ENCODE measurements at places on chromosomes 4 and X. TPM values are rescaled to one million over a fixed set of nuclear protein-coding genes. Genes with fewer than 3 reads are reported as not detected.

- H3K27ac ChIP-seq = no peak overlapping the region
- H3K4me1 ChIP-seq = peaks cover 5% of the 10 kb centered on the region
- H3K27me3 ChIP-seq = no peaks in the 10 kb centered on the region
- H3K4me3 ChIP-seq = no peak overlapping the region
- no peaks in the 10 kb centered on the region for H3K36me3 ChIP-seq
Measured at GRCh38 chr4:144565527-144566195, 80.3 kb upstream of the HHIP start.

DNA sequence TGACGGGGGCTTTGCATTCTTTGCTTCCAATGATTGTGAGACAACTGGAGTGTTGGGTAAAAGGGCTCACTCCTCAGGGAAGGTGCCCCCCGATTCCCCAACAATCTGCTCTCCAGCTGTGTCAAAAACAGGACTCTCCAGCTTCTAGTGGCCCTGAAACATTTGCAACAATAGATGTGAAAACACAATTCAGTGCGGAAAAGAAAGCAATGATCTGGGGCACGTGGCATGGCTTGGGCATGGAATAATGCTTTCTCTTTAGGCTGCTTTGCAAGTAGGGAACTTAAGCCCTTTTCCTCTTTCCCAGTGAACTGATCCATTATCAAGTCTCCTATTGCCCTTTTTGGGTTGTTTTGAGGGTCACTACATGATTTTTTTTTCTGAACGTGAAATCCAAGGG, 239.9 kb downstream of the C4orf33 start:
- H3K36me3 ChIP-seq = no peaks in the 10 kb centered on the region
- no peaks in the 10 kb centered on the region for H3K4me1 ChIP-seq
- no peak overlapping the region for H3K27ac ChIP-seq

DNA sequence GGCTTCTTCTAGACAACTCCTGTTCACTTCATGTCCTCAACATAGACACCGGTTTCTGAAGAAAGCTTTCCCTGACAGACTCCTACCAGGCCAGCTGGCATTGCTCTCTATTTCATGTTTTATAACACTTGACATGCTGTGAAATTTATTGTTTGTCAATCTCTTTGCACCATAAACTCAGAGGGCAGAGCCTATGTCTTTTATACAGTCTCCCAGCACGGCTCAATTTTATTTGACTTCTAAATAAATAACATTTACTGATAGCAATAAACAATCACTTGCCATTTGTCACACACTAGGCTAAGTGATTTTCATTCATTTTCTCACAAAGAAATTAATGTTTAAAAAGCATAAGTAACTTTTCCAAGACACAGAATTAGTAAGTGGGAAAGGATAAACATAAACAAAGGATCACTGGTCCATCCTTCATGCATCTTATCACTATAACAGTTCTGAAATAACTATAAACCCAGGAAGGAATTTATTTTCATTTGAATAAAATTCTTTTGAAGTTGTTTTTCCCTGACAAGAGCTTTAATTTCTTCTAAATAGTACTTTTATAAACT, 577.6 kb downstream of the TECRL start:
- H3K4me3 ChIP-seq = no peak overlapping the region
- no peaks in the 10 kb centered on the region for H3K4me1 ChIP-seq
- no peak for DNase-seq
- no peaks in the 10 kb centered on the region for H3K36me3 ChIP-seq
- H3K27me3 ChIP-seq = no peaks in the 10 kb centered on the region
- no peak overlapping the region for H3K27ac ChIP-seq

DNA sequence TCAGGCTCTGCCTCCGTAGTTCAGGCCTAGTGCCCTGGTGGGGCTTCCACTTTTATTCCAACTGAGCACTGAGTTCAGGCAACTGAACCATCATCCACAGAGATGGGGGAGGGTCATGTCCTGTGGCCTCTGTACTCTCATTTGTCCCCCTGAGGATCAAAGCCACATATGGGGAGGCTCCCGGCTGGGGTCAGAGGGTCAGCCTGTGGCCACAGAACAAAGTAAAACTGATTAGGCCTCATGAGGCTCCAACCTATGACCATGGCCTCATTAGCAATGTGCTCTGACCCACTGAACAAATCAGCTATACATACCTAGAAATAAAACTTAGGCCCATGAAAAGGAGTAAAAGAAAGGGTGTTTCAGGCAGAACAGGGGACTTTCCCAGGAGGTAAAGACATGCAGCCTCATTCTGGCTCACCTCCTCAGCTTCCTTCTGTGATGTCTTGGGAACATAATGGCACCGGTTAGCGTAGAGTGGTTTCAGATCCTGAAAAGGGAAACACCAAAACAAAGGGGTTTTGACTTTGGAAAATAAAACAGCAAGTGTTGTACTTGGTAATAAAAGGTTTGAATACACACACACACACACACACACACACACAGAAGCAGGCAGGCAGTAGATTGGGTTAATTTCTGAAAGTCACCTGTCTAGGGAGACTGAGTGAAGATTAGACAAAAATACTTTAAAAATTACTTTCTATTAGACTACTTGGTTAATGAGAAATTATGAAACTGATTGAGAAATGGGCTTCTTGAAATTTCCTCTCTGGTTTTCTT, 24.3 kb downstream of the TMEM255A start:
- H3K4me3 ChIP-seq = no peak overlapping the region
- DNase-seq = no peak
- no peak overlapping the region for H3K27ac ChIP-seq
- no peaks in the 10 kb centered on the region for H3K27me3 ChIP-seq

The TSPAN6 gene
- 27.4 TPM for total RNA-seq

DNA sequence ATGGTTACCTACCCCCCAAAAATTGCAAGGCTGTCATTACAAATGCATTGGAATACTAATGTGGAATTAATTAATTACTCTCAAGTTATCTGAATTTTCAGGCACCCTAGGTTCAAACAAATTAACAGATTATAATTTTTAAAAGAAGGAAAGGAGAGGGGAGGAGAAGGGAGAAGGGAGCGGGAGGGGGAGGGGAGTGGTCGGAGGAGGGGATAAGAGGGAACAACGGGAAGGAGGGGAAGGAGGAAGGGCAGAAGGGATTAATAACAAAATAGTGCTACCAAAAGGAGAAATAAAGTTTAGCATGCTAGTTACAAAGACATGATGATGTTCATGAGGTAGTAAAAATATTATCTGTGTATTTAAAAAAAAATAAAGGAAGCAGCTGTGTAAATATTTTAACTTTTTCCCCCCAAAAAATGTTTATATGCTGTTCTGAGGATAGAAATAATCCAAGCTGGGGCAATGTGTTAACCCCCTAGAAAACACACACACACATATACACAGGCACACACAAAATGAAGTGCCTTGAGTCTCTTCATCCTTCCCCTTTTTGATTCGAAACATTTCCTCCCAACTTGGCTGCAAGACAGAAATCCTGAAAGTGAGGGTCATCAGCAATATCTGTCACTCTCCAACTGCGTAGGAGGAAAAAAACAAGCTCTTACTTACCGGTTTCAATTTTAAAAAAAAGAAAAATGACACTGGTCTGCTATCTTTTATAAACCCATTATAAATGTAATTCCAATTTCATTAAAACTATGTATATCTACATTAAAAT, 58.8 kb downstream of the PPP3CA start:
- H3K4me1 ChIP-seq = no peaks in the 10 kb centered on the region
- H3K27ac ChIP-seq = no peak overlapping the region
- H3K4me3 ChIP-seq = no peak overlapping the region
- no peaks in the 10 kb centered on the region for H3K36me3 ChIP-seq
- DNase-seq = no peak

- H3K27ac ChIP-seq = peak overlapping the region; percentile 88
- no peaks in the 10 kb centered on the region for H3K27me3 ChIP-seq
- no peaks in the 10 kb centered on the region for H3K4me1 ChIP-seq
- H3K36me3 ChIP-seq = no peaks in the 10 kb centered on the region
- peak overlapping the region; percentile 65 for H3K4me3 ChIP-seq
Measured at GRCh38 chrX:75273483-75273882, 402 bp upstream of the UPRT start.

The GPRASP1 gene
- 18.7 TPM for total RNA-seq

GRCh38 chr4:8759987-8760386, 111.7 kb downstream of the HMX1 start:
- H3K4me1 ChIP-seq = no peaks in the 10 kb centered on the region
- no peak for DNase-seq
- H3K27ac ChIP-seq = no peak overlapping the region
- H3K27me3 ChIP-seq = no peaks in the 10 kb centered on the region
- no peaks in the 10 kb centered on the region for H3K36me3 ChIP-seq
- no peak overlapping the region for H3K4me3 ChIP-seq

DNA sequence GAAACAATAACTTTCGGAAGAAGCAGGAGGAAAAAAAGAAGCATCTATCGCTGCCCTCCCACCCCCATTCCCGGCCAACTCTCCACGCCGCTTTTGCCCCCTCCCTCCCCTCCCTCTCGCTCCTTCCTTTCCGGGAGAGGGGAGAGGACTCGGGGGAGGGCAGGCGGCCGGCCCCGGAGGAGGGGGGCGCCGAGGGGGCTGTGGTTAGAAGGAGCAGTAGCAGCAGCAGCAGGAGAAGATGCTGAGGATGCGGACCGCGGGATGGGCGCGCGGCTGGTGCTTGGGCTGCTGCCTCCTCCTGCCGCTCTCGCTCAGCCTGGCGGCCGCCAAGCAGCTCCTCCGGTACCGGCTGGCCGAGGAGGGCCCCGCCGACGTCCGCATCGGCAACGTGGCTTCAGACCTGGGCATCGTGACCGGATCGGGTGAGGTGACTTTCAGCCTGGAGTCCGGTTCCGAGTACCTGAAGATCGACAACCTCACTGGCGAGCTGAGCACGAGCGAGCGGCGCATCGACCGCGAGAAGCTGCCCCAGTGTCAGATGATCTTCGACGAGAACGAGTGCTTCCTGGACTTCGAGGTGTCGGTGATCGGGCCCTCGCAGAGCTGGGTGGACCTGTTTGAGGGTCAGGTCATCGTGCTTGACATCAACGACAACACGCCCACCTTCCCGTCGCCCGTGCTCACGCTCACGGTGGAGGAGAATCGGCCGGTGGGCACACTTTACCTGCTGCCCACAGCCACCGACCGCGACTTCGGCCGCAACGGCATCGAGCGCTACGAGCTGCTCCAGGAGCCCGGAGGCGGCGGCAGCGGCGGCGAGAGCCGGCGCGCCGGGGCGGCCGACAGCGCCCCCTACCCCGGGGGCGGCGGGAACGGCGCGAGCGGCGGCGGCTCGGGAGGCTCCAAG, 1.3 kb downstream of the PCDH7 start:
- no peaks in the 10 kb centered on the region for H3K27me3 ChIP-seq
- peak overlapping the region; percentile 55 for H3K4me3 ChIP-seq
- H3K4me1 ChIP-seq = no peaks in the 10 kb centered on the region
- peak; percentile 53 for DNase-seq
- no peaks in the 10 kb centered on the region for H3K36me3 ChIP-seq
- H3K27ac ChIP-seq = peak overlapping the region; percentile 75

DNA sequence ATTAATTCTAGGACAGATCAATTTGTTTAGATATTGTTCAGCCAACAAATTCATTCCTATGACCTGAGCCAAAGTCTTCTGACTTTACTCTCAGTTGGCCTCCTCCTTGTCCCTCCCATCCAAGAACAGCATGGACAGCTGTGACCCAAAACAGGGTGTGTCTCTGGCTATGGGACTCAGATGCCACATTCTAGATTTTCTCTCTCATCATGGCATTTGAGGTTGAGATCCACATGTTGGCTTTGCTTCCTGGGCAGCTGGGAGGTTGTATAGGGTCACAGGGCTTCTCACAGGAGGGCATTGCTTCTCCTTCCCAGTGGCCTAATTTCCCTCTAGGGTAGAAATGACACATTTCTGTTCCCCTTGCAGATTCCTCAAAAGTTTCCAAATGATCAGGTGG, 22.6 kb upstream of the EGF start:
- no peaks in the 10 kb centered on the region for H3K36me3 ChIP-seq
- H3K4me3 ChIP-seq = no peak overlapping the region

DNA sequence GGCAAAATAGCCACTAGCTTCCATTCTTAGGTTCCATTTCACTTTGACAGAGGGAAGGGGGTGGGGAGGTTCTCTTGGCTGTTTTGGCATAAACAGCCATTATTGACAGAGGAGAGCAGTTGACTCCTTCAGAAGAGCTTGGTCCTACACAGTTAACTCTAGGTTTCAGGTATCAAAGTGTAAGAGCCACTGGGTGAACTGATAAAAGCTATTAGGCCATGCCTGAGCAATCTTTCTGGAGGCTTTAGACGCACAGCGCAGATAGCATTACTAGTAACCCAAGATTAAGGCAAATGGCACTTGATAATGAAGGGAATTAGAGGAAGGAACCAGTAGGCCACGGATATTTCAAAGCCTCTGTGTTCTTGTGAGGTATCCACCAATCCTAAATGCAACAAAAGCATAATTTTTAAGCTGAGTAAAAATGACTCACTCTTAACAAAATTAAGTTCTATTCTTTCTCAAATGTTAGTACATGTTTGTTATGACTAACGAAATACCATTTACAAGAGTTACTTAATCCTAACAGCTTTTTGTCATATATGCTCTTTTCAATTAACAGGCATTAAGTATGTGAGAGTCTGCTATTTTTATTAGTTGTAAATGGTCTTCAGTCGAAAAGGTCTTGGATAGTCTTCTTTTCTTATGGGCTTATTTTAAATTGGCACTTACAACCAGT, 53.6 kb downstream of the SLC7A11 start:
- H3K27ac ChIP-seq = no peak overlapping the region
- DNase-seq = no peak
- no peak overlapping the region for H3K4me3 ChIP-seq
- H3K4me1 ChIP-seq = no peaks in the 10 kb centered on the region
- H3K36me3 ChIP-seq = no peaks in the 10 kb centered on the region
- no peaks in the 10 kb centered on the region for H3K27me3 ChIP-seq

The ABRAXAS1 gene
- total RNA-seq = 26.9 TPM

DNA sequence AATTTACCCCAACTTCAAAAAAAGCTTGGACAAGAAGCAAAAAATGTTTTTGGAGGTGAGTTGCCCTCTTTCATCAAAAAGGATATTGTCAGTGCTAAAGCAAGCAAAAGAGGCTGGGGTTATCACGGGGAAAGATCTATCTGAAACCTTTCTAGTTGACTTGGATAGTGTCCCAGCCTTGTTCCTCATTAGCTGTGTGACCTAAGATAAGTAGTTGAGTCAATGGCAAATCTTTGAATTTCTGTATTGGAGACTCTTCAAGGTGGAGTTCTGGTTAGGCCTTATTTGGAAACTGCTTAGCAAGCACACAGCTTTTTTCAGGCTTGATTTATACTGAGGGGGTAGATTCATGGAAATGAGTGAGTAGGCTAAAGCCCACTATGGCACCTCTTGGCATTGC, 271.6 kb downstream of the GRIA3 start:
- no peaks in the 10 kb centered on the region for H3K27me3 ChIP-seq
- no peaks in the 10 kb centered on the region for H3K36me3 ChIP-seq
- no peaks in the 10 kb centered on the region for H3K4me1 ChIP-seq

DNA sequence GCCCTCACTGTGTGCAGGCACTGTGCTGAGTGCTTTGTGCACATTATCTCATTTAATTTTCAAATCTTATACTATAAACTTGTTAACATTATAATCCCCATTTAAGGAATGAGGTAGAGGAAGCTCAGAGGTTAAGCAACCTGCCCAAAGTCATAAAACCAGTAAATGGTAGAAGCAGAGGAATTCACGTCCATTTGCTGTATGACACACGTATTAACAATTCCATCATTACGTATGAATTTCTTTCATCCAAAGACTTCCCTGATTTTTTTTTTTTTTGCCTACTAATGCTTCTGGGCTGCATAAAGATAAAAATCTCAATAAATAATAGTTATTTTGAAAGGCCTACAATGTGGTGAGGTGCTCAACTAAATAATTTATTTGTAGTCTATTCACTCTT, 64.5 kb upstream of the H2AZ1 start:
- H3K4me1 ChIP-seq = no peaks in the 10 kb centered on the region
- no peaks in the 10 kb centered on the region for H3K36me3 ChIP-seq
- no peak for DNase-seq
- H3K4me3 ChIP-seq = no peak overlapping the region

GRCh38 chr4:165537028-165537648, 158.3 kb downstream of the CPE start:
- no peak overlapping the region for H3K27ac ChIP-seq
- H3K4me1 ChIP-seq = no peaks in the 10 kb centered on the region
- H3K27me3 ChIP-seq = no peaks in the 10 kb centered on the region
- DNase-seq = no peak
